ENCODE measurements at places on chromosomes 1 and 21.

DNA sequence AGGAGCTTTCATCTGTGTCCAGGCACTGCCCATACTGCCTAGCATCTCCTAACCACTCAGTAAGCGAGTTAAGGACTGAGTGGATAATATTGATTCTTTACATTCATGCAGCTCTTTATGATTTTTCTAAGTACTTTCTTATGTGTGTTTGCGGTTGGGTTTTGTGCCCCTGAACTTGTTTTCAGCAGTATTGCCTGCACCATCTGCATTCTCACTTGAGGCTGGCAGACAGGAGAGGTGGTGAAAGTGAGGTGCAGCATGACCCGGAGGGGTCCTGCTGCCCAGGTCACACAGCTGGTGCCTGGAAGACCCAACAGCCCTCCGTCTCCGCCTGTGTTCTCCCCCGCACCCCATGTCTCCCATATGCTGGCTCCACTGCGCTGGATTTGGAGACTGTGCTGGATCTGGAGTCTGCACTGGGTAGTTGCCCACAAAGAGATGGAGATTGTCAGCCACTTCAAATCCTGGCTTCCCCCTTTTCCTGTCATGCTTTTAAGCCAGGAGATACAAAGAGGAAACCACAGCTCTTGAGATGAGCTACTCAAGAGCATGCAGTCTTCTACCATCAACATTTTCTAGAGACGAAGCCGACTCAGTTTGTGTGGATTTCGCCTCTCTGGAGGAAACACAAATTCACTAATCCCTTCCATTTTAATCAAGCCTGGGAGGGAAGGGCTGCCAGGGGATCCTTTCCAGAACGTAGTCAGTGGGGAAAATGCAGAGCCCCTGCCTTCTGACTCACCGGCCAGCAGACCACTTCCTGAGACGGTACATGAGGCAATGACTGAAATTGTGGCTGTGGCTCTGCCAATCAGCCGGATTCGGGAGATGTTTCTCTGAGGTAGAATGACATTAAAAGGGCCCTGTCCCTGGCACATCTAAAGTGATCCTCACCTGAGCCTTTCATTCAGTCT is 71.7 kb upstream of the ANGPTL1 start:
- DNase-seq, result no peak

DNA sequence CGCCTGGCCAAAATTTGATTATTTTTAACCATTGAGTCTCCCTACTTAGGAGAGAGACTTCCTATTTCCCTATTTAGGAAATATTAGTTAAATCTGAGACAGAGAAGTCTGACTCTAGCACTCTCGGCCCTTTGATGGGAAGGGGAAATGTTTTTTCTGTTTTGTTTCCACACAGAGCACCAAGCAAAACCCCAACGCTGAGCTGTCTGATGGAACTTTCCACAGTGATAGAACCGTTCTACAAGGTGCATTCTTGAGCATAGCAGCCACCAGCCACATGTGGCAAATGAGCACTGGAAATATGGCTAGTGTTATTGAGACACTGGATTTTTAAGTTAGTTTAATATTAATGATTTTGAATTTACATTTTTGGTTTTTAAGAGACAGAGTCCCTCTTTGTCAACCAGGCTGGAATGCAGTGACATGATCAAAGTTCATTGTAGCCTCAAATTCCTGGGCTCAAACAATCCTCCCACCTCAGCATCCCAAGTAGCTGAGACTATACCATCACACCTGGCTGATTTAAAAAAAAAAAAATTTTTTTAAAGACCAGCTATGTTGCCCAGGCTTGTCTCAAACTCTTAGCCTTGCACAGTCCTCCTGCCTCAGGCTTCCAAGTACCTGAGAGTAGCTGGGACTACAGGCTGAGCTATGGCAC is 77.3 kb upstream of the GALNT2 start:
- no peak for DNase-seq

GRCh38 chr1:110555807-110556470 is 37.0 kb upstream of the KCNA10 start:
- no peak for DNase-seq

DNA sequence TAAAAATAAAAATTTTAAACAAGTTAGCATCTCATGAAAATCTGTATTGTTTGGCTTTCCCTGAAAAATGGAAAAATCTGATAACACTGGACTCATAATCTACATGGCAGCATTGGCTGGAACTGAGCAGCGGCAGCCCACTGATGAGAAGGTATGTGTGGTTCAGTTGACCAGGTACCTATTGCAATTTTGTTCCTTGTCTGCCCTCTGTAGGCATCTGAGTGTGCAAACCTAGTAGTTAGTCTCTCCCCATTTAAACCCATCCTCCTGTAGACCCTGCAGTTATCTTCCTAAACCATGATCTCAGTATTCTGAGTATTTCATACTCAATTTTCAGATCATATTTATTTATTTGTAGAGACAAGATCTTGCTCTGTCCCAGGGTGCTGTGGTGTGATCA is 59.4 kb upstream of the SERBP1 start:
- DNase-seq, result no peak

GRCh38 chr1:108854221-108855019 is 2.5 kb downstream of the AKNAD1 start:
- DNase-seq, result no peak

DNA sequence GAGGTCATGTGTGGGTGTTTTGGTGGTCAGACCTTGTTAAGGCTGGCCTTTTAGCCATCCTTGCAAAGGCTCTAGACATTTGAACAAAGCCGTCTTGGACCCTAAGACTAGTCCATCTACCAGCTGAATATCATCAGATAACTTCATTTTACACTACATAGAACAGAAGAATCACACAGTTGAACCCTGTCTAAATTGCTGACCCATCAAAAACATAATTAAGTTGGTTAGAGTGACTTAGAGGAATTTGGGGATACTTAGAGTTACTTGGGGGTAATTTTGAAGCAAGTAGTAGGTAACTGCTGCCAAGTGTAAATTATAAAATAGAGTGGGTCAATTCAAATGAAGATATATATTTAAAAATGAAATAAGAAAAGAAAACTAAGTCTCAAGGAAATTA is 102.9 kb upstream of the ADGRL4 start:
- DNase-seq, result no peak

- DNase-seq, result no peak
Measured at GRCh38 chr21:40997831-40998230, 150.9 kb upstream of the DSCAM start.

GRCh38 chr1:47459253-47459788 is 21.5 kb downstream of the FOXD2 start:
- no peak for DNase-seq

DNA sequence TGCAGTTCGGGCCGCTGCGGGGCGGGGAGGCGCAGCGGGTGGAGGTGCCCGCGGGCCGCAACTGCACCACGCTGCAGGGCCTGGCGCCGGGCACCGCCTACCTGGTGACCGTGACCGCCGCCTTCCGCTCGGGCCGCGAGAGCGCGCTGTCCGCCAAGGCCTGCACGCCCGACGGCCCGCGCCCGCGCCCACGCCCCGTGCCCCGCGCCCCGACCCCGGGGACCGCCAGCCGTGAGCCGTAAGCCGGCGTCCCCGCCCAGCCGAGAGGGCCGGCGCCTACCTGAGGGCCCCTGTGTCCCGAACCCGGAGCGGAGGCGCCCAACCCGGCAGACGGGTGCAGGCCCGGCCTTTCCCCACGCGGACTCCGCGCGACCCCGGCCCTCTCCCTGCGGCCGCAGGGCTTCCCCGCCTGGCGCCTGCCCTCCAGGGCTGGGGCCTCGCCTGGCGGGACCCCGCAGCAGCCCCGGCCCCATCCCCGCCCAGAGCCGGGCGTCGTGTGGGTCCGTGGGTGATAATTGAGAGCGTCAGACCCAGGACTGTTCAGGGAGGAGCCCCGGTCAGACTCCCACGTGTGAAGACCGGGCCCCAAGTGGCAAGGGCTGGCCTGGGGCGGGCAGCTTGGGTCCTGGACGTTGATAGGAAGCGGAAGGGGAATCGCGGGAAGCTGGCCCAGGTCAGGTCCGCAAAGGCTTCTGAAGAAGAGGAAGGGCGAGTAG is 4.2 kb downstream of the VWA1 start:
- no peak for DNase-seq

- DNase-seq, result no peak
Measured at GRCh38 chr1:118783095-118783758, 204.9 kb downstream of the TBX15 start.

DNA sequence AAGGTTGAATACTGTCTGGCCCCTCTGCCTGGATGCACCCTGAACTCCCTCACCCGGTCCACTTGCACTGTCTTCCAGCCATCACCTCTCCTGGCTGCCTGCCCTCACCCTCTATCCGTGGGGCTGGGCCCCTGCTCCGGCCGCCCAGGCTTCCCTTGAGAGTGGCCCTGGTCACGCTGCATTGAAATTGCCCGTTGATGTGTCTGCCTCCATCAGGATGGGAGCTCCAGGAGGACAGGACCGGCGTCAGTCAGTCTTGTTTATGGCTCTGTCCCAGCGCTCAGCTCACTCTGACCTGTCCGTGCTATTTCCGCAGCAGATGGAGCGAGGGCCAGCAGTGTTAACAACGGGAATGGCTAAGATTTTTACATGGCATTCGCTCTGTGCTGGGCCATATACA is 34.9 kb downstream of the FOXO6 start:
- no peak for DNase-seq

DNA sequence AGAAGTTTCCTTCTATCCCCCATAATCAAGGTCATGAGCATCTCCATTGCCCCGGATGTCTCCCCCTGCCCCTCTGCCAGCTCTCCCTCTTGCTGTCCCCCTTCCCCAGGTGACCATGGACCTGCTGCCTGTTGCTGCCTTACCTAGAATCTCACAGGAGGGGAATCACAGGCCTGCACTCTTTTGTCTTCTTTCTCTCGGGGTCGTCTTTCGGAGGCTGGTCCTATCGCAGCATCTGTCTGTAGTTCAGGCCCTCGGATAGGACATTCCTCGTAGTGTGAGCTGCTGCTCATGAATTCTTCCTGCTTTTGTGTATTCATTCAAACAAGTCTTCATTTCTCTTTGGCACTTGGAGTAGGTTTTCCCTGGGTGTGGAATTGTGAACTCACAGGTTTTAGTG is 39.9 kb upstream of the ACTRT2 start:
- no peak for DNase-seq
